ENCODE measurements at places on chromosomes 2 and 18.
A peak's percentile ranks its signal among the peaks of the same experiment; 100 is the strongest.

- no peak for DNase-seq
Observed at GRCh38 chr2:225526760-225527390, 127.4 kb downstream of the NYAP2 start.

GRCh38 chr2:42547014-42547413, 21.4 kb upstream of the MTA3 start:
- DNase-seq, result no peak

DNA sequence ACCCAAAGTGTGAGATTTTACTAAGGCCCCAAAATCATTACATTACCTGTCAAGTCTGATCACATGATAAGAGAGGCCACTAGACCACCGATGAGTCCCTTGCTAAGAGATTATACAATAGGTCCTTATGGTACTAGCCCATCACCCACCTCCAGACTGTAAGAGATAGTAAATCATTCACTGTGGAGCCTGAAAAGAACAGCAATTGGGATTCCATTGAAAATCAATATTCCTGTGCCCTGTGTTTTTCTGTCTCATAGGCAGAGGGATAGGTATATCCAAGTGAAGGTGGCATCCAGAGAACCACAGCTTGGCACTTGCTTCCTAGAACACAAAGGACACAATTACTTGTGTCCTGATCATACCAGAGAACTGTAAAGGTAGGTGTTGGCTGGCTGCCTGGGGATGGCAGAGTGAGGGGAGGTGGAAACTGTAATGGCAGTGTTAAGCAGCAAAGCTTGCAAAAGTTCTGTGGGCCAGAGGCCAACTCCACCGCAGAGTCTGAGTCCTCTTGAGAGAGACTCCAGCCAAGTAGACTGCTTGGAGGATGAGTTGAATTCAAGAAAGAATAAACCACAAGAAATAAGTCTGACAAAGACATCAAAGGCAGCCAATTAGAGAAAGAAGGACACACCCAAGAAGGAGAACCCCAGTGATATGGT, 102.0 kb upstream of the PIEZO2 start:
- no peak for DNase-seq

- no peak for DNase-seq
Observed at GRCh38 chr2:110653861-110654260, 24.0 kb downstream of the BUB1 start.

DNA sequence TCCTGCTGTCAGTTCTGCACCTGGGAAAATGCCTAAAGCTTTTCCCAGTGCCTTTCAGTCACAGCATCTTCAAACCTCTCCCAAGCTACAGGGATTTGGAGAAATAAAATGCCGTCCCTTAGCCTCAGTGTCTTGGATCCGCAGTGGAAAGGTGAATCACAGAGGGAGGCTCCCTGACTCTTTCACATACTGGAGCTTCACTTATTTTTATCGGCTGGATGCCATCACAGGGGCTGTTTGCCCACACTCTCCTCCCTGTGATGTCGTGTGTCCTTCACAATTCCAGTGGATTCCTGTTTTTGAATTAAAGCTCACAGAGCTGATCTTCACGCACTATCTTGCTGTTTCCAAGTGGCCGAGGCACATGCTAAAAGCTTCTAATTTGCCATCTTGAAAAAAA, 1303.1 kb upstream of the DDX18 start:
- no peak for DNase-seq

DNA sequence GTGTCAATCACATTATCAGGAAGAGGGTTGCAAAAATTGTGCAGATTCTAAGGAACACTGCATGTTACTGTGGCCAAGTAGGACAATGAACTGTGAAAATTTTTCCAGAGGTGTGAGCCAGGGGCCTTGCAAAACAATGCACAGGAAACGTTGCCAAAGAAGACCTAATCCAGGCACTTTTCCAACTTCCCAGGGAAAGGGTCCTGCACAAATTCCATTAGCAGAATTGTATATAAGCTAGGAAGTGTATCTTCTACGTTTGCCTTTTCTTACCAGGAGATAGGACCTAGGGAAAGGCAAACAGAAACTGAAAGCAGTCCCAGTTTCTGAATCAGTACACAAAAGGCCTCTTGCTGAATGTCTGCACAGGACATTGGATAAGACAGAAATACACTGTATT, 1888.3 kb upstream of the CELF4 start:
- peak; percentile 3 for DNase-seq

DNA sequence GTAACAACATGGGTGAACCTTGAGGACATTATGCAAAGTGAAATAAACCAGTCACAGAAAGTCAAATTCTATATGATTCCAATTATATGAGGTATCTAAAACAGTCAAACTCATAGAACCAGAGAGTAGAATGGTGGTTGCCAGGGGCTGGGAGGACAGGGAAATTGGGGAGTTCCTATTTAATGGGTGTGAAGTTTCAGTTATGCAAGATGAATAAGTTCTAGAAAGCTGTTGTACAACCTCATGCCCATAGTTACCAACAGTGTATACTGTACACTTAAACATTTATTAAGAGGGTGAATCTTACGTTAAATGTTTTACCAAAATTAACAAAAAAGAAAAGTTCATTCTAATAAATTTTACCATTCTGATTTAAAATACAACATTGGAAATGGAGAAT, 92.7 kb upstream of the WDSUB1 start:
- DNase-seq, result no peak

GRCh38 chr2:193326296-193326695, 1131.6 kb upstream of the TMEFF2 start:
- DNase-seq, result no peak

- DNase-seq, result no peak
Observed at GRCh38 chr18:44685296-44685695, 4.6 kb downstream of the SETBP1 start.

DNA sequence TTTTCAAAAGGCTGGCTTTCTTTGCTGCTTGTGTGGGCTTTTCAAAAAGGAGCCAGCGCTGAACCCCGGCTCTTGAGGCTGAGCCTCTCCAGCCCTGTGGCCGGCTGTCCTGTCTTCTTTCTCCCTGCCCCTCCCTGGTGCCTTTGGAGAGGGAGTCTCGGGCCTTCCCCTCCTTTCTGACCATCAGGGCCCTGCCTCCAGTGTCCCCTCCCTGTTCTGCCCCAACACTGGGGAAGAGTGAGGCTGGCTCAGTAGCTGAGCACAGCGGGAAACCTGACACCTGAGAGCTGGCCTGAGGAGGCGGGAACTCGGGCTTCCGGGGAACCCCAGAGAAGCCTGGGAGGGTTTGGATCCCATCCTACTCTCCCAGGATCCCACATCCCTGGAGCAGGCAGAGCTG, 232.1 kb downstream of the LOXHD1 start:
- DNase-seq, result no peak

DNA sequence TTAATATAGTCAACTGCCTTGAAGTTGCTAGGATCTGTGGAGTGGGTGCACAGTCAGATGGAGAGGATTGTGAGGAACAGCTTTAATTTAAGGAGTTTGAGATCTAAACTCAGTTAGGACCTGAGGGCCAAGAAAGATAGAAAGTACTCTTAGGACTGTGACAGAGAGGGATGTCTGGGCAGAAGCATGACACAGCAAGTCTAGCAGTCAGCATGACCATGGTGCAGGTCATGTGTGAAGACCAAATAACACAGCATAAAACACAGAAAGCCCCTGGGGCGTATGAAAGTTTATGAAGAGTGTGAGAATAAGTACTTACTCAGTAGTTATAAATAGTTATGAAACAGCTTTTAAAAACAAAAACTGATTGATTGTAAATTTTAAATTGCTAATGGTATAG, 107.2 kb downstream of the GALNT1 start:
- DNase-seq, result no peak

DNA sequence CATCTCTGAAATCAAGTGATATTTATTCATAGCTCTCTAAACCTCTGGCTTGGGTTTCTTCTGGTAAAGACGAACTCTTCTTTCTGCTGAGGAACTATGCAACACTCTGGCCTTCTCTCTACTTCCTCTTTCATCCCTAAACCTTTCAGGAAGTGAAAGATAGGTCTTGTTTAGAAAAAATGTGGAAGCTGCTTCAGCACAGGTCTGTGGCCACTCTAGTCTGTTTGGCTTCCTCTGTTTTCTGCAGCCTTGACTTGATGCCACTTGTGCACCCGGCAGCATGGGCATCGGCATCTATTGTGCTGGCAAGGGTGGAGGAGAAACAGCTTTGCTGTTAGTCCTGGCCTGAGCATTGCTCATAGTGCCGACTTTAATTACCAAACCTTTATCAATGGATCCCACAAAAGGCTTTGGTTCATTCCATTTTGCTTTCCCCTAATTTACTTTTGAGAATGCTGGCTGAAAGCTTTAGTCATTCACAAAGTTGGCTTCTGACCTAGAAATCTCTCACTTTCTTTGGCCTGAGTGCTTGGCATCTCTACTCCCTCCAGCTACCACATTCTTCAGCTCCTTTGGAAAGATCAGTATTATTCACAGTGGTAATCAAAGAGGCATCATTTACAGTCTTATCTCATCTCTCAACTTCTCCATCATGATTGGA, 32.0 kb upstream of the GPR39 start:
- no peak for DNase-seq

DNA sequence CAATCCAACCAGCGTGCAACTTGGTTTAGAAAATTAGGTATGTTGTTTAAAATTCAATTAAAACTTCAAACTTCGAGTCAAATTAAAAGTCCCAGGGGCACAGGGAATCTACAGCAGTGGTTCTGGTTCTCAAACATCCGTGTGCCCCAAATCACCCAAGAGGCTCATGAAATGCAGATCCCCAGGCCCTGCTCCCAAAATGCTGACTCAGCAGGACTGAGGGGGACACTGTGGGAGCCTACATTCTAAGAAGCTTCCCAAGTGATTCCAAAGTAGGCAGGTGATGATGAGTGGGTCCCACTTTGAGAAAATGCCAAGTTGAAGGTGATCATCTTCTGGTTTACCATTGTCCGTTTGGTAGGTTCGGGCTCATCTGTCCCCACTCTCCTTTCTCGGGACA, 82.3 kb downstream of the GALNT14 start:
- DNase-seq, result no peak

DNA sequence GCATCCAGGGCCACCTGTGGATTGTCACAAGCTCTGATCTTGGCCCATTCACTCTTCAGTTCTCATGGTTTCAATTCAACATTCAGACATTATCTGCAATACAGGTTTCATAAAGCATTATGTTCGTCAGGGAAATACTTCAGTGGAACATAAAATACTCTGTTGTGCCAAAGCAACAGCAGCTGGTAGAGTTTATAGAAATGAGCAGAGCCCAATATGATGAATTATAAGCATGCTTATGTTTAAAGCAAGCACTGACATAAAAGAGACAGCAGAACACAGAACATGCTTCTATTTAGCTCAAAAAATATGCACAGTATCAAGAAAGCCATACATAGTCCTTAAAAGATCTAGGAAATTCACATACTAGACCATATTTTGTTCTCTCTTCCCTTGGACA, 71.3 kb downstream of the PDK1 start:
- DNase-seq, result no peak

DNA sequence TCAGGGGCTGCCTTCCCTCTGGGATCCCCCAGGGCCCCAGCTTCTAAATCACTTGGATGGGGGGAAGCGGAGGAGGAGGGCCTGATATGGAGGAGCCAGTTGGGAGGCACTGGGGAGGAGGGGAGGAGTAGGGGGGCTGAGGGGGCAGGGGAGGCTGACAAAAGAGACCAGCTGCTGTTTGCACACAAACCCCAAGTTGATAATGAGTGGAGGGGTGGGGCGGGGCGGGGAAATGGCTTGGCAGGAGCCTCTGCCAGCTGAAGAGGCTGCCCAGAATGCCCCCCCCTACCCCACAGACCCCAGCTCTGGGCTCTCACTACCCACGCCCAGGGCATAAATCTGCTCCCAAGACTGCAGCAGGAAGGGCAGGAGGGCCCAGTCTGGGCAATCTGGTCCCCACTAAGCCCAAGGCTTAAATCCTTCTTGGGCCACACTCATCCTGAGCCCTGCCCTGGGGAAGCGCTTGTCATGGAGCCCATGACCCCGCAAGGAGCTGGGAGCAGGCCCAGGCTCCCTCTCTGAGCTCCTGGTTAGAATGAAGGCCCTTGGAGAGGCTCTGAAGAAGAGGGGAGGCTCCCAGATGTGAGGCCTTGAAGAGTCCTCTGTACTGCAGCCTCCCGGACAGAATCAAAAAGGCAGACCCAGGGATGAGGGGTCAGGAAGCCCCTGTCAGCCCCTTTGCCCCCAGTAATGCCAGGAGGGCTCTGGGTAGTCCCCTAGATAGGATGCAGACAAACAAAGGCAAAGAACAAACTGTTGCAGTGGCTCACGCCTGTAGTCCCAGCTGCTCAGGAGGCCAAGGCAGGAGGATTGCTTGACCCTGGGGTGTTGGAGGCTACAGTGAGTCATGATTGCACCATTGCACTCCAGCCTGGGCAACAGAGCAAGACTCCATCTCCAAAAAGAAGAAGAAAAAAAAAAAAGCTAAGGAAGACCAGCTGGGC, 24.8 kb upstream of the PTMA start:
- peak; percentile 79 for DNase-seq

- DNase-seq, result no peak
Observed at GRCh38 chr2:229909090-229909489, 12.7 kb downstream of the TRIP12 start.

GRCh38 chr2:179265082-179265510, 464 bp upstream of the SESTD1 start:
- DNase-seq, result no peak

DNA sequence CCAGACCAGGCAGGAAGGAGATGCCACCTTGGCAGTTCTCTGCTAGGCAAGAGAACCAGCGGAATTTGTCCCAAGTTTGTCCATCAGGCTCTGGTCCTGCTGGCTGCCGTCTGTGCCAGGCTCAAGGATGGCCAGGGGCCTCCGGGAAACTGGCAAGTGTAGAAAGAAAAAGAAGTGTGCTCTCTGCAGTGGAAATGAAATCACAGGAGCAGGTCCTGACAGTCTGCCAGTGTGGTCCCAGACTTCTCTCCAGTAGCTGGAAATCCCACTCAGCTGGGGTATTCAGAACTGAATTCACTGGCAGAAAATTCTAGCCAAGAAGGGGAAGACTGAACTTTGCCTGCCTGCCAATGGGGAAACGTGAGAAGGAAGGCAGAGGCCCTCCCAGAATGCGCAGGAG, 91.0 kb downstream of the STPG4 start:
- no peak for DNase-seq

DNA sequence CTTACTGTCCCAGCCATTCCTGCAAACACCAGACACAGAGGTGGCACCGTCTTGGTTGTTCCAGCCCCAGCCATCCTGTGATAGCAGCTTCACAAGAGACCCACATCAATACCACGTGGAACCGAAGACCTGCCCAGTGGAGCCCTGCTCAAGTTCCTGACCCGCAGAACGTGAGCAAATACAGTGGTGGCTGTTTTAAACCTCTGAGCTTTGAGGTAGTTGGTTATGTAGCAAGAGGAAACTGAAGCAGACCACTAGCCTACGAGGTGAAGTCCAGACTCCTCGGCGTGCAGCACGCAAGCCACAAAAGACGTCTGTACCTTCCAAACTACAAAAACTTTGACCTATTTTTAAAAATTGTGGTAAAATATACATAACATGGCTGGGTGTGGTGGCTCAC, 96.1 kb upstream of the ODC1 start:
- DNase-seq, result no peak

DNA sequence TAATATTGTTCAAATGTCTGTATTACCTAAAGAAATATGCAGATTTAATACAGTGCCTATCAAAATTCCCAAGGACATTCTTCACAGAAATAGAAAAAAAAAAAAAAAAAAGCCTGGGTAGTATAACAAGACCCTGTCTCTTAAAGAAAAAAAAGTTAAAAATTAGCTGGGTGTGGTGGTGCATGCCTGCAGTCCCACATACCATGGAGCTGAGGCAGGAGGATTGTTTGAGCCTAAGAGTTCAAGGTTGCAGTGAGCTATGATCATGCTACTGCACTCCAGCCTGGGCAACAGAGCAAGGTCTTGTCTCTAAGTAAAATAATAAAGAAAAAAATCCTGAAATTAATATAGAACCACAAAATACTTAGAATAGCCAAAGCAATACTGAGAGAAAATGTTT, 51.9 kb downstream of the SLC16A14 start:
- no peak for DNase-seq

- no peak for DNase-seq
Observed at GRCh38 chr2:39737661-39738060, 41.4 kb downstream of the THUMPD2 start.

Measured in NCI-H1694 (cell line).